Kidney epithelial cell (primary cell): ENCODE measurements at places on chromosomes 2 and 18. TPM values are rescaled to one million over a fixed set of nuclear protein-coding genes. Genes with fewer than 3 reads are reported as not detected.

DNA sequence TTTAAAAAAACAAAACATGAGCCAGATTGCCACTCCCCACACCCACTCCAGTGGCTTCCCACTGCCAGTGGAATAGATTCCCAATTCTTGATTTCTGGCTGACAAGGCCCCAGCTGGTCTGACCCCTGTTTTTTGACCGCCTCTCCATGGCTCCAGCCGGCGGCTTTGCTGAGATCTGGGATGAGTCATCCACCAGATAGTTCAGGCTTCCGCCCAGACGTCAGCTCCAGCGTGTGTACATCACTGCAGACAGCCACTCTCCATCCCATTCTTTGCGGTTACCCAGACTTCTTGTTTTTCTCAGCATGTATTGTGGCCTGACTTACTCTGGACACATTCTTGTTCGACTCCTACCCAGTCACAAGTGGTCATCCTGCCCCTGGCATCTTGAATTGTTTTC is 227.9 kb downstream of the GBX2 start:
- no peak for DNase-seq

The PSMA8 gene
- not detected in 2 replicates for total RNA-seq

DNA sequence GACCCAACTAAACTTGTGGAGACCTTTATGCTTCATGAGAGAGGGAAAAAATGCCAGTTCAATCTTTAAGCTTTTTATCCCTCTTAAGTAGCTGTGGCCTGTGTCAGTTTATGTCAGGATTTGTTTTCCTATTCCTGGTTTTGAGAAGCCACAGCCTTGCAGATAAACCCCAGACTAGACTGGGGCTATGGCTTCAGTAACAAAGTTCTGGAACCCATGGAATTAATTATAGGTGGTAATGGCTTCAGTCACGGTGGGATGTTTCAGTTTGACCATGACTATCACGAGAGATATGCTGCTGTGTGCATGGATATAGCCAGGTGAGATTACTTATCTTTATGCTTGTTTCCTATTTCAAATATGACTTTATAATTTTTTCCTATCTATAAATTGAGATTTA is 134.8 kb downstream of the RAPGEF4 start:
- no peak for DNase-seq

GRCh38 chr2:201369775-201370174 is 12.6 kb upstream of the FLACC1 start:
- no peak for DNase-seq

The FAP gene
- 2.8 and 3.6 TPM in 2 replicates for total RNA-seq

The ORC2 gene
- total RNA-seq = 16.2 and 17.3 TPM in 2 replicates

DNA sequence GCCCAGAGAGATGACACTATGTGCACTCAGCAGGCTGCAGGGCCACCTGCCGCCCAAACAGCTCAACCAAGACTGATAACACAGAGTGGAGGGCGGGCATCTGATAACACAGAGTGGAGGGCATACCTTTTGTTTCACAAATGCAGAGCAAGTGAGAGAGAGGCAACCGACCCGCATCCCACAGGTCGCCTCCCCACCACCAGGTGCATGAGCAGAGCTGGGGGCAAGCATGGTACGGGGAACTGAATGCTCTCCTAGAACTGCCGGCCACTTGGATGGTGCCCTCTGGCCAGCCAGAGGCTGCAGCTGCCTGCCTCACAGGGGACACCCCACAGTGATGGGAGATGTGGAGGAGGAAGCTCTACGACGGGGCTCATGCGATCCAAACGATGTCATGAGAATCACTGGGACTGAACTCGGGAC is 49.5 kb downstream of the ANO7 start:
- DNase-seq = no peak

DNA sequence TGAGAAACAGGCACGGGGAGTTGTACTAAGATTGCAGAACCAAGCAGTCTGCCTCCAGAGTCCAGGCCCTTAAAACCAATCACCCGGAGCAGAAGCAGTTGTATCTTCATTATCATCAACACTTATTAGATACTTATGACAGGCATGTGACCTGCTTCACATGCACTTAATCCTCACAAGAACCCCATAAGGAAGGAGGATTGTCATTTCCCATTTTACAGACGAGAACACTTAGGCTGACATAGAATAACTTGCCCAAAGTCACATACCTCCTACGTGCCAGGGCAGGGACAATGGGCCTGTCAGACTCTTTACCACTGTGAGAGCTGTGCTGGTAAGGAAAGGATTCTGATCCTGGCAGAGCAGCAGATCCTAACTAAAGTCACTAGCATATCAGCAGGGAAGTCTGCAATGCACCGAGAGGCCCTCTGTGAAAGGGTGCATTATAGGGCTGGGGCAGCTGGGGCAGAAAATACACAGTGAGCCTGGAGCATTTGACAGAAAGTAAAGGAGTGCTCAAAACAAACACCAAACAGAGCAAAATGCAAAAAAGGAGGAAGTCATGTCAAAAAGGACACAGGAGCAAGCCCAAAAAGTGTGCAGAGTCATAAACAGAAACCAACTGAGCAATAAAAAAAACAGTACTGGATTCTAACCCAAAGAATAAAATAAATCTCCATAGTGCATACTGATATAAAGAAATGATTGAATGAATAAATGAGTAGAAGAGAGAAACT is 55.9 kb upstream of the SP3 start:
- DNase-seq = no peak

The SP140L gene
- 7.9 and 14.2 TPM in 2 replicates for total RNA-seq

GRCh38 chr2:206457188-206457634 is 13.9 kb downstream of the ADAM23 start:
- peak; percentile 12 for DNase-seq

- no peak for DNase-seq
Observed at GRCh38 chr2:50181212-50181611, 850.7 kb downstream of the NRXN1 start.

The AKAIN1 gene
- total RNA-seq = not detected in 2 replicates

DNA sequence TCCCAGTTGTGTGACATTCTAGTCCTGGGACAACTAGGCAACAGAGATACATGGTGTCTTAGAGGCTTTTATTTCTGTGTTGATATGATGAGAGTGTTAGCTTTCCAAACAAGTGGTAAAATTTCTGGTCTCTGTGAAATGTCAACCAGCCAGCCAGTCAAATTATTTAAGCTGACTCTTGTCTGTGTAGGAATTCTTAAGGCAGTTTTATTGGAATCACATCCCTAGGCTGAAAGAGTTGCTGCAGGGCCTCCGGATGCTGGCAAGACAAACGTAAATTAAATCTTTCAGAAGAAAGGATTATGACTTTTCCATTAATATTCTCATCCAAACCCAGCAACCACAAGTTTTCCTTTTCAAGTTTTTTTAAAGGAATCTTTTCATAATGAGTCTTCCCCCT is 44.6 kb downstream of the SERPINB7 start:
- no peak for DNase-seq

The OBSL1 gene
- total RNA-seq = 39.8 and 41.0 TPM in 2 replicates

DNA sequence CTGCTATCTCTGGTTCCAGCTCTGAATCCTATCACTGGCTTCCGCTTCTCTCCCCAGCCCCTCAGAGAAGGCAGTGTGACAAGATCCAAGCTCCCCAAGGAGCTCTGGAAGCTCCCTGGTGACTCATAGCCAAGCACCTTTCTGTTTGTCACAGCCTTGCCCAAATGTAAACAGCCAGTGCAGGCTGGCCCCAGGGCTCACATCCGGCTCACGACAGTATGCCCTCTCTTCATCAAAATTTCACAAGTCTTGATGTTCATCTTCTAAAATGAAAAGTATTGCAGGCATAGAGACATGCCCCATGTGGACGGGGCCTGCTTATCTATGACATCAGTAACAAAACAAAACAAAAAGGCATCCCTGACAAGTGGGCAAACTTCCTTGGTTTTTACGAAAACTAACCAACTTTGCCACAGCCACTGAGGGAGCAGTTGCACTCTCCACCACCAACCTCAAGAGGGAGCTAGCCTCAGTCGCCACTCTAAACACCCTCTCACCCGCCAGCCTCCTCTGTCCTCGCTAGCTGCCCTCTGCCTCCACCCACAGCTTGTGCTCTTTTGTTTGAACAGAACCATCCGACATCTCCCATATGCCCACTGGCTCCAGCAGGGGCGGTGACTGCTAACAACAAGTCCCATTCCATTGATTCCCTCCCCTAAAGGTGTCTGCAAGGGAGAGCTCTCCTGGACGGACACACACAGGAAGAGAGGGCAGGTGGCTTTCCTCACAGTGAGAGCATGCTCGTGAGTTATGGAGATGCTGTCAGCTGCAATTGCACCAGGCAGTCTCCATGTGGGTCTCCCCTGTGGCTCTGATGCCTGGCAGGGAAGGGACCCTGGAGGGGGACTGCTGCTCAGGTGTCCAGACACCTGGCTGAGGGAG is 71.0 kb upstream of the DAPL1 start:
- DNase-seq = no peak

DNA sequence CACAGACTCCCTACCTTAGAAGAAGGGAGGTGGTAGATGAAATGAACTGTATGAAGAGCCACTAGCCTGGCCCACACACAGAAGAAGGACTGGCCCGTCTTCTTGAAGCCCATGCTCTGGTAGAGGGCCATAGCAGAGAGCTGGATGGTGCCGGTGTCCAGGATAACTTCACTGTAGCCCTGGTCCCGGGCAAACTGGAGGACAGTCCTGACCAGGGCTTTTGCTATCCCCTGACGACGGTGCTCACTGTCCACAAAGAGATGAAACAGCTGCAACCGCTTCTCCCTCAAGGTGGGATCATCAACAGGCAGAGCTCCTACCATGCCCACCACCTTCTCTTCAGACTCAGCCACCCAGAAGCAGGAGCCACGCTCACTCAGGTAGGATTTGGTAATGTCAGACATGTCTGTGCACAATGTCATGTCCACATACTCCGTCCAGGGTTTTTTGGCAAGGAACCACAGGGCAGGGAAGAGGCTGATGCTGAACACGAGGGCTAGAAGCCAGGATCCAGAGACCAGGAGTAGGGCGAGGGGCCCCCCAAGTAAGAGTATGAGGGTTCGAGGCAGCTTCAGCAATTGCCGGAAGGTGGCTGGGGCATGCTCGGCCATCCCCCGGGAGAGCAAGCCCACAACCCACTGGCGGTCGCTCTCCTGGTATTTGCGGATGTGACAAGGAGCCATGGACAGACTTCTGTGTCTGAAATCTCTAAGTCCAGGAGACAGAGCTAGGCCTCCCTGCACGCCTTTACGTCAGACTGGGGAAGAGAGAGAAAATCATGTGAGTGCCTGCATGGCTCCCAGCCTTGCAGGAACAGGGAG is 1.1 kb downstream of the NAT8 start:
- DNase-seq = no peak

DNA sequence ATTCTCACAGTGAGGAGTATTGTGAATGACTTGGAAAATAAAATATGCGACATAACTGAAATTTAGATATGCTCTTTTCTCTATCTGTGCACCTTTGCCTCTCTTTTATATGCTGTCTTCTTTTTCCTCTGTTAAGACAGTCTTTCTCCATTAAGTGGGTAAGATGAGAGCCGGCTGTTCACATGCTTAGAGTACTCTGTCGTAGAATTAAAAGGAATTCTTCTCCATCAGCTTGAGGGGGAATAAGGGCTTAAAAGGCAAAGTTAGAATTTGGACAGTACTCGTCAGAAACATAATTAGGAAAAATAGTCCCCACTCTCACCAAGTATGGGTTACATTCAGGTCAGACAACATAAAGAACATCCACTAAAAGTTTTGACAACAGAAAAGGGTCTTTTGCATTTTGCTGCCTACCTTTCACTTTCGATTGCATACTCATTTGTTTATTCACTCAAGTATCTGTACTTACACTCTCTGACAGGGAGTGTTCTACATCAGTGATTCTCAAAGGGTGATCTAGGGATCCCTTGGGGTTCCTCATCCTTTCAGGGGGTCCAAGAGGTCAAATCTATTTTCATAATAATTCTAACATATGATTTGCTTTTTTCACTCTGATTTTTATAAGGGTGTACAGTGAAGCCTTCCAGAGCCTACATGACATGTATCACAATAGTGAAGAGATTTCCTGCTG is 48.0 kb downstream of the ARHGAP15 start:
- no peak for DNase-seq

GRCh38 chr2:241357531-241357930 is 1.4 kb downstream of the FARP2 start:
- DNase-seq = no peak

GRCh38 chr2:163407296-163407695 is 328.5 kb downstream of the FIGN start:
- DNase-seq = no peak

- no peak for DNase-seq
Observed at GRCh38 chr2:10338270-10339188, 35.8 kb downstream of the HPCAL1 start.

The SATB2 gene
- total RNA-seq = 5.3 and 5.5 TPM in 2 replicates

The FBXO48 gene
- total RNA-seq = 0.54 and 0.68 TPM in 2 replicates

GRCh38 chr2:236367506-236368289 is 103.5 kb upstream of the ASB18 start:
- DNase-seq = no peak

- no peak for DNase-seq
Observed at GRCh38 chr2:188443207-188443606, 151.5 kb downstream of the GULP1 start.

DNA sequence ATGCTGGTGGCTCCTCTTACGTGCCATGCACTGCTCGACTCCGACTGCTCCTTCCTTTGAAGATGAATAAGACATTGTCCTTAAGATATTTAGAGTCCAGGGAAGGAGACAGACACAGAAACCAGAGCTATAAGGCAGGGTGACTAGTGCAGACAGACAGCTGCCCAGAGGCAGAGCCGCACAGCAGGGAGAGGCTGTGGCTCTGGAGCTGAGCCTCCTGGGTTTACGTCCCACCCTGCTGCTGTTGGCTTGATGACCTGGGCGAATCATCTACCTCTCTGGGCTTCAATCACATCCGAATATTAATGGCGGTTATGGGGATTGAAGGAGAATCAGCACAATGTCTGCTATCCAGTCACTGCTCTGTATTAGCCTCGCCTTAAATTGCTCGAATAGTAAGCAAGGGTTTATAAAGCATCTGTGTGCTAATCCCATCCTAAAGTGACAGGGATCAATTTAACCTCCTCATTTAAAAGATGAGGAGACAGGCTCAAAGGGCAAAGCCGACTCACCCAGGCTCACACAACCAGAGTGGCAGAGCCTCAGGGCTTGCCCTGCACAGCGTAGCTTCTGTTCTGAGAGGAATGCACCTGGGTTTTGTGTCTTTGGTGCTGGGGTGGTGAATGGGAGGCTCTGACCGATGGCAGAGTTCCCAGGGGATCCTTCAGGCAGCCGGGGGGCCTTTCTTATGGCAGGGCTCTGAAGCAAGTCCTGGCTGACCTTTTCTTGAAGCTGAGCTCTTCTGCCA is 284.1 kb downstream of the MYCN start:
- DNase-seq = no peak

The OXER1 gene
- total RNA-seq = 0.75 and 0.82 TPM in 2 replicates

GRCh38 chr2:41940745-41941063 is 107.1 kb upstream of the PKDCC start:
- no peak for DNase-seq

DNA sequence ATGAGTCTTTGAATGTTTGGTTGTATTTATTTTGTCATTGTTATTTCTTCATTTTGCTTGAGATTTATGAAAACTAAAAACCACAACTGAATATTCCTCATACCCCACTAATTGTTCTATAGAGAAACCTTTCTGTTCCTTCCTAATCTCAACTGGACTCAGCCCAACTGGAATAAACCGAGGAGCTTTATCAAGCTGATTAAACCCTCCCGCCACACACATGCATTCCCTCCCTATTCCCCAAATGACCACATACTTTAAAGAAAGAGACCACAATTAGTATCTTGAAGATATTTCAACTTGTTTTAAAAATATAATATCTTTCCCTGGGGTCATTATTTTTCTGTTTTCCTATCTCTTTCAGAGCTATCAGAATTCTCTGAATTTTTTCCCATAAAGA is 107.5 kb downstream of the OSR1 start:
- DNase-seq = no peak

GRCh38 chr18:36212301-36213171 is 25.2 kb downstream of the MOCOS start:
- DNase-seq = no peak
